ENCODE measurements at places on chromosomes 6 and 20.
A peak's percentile ranks its signal among the peaks of the same experiment; 100 is the strongest.

DNA sequence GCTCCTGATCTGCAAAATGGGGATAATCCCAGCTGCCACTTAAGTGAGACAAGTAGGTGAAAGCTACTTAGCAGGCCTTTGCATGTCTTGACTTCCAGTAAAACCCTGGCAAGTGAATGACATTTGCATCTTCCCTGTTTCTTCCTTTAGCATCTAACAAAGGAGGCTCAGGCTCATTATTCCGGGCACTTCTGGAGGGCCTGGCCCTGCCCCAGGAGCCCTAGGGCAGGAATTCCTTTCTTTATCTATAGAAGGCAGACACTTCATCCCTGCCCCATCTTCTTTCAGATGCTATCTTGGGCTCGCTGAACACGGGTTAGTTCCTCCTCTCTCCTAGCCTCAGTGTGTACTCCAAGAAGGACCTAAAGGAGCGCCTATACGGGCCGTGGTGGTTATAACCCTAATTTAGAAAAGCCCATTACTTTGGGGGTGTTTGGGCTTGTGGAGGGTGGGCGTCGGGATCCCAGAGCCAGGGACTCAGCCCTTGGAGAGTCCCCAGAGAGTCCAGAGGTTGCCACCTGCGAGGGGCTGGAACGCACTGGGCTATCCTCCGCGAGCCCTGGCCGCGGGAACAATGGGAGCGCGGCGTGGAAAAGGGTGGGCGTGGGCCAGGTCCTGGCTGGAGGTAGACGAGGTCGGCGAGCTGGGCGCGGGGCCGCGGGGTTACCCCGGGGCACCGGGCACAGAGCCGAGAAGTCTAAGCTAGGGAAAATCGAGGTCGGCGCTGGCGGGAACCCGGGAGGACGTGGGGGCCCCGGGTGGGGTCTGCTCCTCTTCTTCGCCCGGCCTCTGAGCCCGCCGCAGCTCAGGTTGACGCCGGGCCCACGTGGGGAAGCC, 62.8 kb upstream of the EPB41L1 start:
- no peak for DNase-seq

DNA sequence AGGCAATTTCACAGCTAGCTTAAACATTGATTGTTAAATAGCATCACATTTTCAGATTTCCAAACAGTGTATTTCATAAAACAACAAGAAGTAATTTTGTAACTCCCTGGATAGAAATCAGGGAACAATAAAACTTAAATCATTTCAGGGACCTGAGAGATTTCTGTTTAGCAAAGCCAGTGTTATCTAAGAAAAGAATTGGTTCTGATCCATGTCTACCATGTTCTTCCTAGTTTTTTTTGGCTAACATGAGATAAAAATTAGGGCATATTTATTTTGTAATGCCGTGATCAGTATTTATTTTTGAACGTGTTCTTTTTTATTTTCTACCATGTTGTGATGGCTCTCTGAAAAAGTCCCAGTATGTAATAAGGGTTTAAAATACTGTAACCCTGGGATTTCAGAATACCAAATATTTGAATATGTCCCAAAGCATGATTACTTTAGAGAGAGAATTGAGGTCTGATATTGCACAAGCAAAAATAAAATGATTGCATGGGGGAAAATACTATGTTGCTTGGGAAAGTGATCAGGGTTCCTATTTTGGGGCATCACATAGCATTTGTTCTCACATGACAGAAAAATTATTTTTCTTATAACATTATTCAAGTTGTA, 188.7 kb upstream of the CEP162 start:
- no peak for DNase-seq

DNA sequence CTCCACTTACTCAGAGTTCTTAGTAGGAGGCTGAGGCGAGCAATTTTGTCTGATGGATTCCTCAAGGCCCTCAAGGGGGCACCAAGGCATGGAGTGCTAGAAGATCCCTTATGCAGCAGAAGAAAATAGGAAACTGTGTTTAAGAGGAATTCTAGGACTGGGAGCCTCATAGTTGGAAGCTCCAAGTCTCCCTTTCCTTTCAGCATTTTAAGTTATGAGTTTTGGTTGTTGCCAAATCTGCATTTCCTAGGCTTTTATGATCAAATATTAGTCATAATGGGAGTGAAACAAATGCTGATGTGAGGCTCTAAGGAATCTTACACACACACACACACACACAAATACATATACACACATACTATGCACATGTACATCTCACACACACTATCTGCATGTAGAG, 714.0 kb downstream of the UTRN start:
- no peak for DNase-seq

DNA sequence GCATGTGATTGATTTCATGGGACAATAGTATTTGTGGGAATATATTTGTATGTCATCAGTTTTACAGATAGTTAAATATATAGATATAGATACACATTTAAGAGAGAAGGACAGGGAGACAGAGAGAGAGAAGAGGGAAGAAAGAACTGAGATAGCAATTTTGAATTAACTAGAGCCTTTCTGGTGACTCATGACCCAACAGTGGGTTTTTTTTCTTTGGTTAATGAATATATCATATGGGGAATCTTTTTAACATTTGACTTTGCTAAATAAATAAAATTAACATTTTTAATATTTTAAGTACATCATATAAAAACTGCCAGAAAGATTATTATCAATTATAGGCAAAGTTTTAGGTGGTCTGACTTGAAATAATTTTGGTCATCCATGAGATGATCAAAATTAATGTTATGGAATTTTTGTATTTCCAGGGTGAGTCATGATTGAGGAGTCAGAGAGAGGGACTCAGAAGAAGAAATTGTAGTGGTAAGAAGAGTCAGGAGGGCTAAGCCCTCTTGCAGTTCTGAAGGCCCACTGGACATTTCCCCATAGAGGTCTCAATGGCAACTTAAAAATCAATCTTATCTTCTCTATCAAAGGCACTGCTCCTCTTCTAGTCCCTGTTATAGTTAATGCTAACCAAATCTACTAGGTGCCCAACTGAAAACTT, 508.1 kb upstream of the MAP3K7 start:
- no peak for DNase-seq

GRCh38 chr20:29756664-29757063, 1500.8 kb upstream of the DEFB115 start:
- no peak for DNase-seq

DNA sequence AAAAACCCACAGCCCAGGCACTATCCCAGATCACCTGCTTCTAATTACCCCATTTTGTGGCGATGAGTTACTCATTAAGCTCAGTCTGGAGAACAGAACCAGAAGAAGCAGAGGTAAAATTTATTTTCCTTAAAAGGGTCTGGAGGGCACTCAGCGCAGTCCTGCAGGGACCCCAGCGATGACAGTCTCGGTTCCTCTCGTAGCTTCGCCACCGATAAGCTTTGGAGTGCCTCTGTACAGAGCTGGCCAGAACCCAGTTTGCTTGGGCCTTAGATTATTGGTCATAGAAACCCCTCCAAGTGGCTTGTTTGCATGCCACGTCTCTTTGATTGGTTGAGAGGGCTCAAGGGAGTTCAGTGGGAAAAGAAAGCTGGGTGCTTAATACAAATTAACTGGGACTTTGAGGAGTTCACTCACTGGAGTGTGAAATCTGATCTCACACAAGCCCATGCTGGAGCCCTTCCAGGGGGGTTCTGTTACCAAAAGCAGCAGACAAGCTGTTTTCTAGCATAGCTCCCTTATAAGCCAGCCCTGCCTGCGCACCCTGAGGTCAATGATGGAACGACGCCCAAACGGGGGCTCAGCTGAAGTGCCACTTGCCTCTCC, 158.5 kb upstream of the ARID1B start:
- DNase-seq = peak; percentile 80

DNA sequence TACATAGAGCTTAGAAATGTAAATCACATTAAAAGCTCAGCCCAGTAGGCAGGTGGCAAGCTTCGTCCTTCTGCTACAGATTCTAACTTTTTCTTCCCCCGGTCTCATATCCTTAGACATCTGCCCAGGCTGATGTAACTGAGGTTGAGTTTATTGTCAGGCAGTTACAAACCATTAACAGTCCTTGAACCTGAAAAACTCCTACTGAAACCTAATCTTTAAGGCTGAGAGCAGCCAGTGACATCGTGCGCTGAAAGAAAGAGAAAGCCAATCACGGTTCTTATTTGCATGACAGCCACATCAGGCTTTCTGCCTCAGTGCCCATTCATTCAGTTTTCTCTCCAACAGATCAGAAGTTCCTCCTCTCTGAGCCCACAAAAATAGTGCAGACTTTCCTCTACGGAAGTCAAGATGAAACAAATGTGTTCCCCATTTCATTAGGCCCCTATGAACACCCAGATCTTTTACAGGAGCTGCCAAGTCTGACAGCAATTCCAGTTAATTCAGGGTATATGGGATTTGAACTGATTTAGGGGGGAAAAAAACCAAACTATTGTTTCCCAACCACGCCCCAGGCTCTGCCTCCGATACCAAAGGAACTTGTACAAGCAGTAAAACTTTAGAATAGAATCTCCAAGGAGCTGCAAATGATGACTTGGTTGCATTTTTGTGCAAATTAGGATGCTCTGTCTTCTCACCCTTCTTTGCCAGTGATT, at the start of gene NHSL1:
Gene NHSL1, minus strand, starts transcription at position 192 of the 716 bp plus-strand sequence. CDS start 204 bp downstream, outside the sequence.
- DNase-seq = no peak

GRCh38 chr6:108752733-108753590, 95.3 kb upstream of the ARMC2 start:
- DNase-seq = peak; percentile 51

DNA sequence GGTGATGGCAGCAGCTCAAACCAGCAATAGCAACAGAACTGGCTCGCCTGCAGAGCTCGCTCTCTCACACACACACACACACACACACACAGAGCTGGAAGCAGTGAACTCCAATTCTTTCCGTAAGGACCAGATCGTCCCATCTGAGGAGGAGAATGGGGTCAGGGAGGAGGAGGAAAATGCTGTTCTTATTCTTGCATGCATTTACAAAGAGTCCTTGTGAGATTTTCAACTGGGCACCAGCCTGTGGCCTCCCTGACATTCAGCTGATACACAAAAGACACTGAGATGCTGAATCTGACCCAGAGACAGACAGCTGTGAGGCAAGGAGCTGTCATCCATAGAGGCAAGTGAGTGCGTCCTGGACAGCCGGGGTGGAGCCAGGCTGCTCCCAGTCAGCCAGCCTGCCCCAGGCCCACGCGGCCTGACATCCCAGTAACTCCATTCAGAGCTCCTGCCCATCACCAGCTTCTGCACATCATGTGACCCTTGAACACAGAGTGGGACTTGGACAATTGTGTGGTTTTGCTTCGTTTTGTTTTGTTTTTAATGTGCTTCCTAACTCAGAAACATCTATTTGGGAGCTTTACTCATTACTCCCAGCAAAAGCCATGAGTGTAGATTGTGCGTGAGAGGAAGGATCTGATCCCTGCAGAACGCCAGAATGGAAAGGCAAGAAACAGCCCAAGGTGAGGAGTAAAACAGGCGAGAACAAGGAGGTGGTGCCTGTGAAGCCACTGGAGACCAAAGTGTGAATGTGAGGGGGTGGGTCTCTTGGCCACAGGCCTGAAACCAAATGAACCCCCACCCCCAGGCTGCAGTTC, 2.1 kb downstream of the SERPINB9 start:
- DNase-seq = no peak

DNA sequence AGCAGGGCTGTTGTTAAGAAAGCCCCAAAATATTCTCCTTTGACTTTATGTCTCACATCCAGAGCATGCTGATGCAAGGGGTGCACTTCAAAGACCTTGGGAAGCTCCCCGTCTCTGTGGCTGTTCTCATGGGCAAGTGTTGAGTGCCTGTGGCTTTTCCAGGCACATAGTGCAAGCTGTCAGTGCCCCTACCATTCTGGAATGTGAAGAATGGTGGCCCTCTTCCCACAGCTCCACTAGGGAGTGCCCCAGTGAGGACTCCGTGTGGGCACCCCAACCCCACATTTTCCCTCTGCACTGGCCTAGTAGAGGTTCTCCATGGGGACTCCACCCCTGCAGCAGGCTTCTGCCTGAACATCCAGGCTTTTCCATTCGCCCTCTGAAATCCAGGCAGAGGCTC, 673.7 kb downstream of the HTR1B start:
- no peak for DNase-seq

GRCh38 chr6:131910956-131911355, 40.2 kb downstream of the CCN2 start:
- no peak for DNase-seq

GRCh38 chr6:131694832-131695426, 6.3 kb downstream of the OR2A4 start:
- DNase-seq = no peak

DNA sequence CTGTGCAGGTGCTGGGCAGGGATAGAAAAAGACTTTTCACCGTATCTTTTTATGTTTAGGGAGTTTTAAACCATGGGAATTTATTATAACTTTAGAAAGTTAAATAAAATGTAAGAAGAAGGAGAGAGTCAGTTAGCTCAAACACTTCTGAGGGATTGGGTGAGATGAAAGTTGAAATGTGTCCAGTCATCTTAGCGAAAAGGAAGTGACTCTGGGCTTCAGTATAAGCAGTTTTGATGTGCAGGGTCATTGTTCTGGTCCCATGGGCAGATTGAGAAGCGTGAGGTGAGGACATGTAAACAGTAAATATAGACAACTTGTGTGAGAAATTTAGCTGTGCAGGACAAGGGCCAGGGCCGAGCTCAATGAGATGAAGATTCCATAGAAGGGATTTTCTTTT, 66.9 kb downstream of the TOX2 start:
- DNase-seq = no peak

DNA sequence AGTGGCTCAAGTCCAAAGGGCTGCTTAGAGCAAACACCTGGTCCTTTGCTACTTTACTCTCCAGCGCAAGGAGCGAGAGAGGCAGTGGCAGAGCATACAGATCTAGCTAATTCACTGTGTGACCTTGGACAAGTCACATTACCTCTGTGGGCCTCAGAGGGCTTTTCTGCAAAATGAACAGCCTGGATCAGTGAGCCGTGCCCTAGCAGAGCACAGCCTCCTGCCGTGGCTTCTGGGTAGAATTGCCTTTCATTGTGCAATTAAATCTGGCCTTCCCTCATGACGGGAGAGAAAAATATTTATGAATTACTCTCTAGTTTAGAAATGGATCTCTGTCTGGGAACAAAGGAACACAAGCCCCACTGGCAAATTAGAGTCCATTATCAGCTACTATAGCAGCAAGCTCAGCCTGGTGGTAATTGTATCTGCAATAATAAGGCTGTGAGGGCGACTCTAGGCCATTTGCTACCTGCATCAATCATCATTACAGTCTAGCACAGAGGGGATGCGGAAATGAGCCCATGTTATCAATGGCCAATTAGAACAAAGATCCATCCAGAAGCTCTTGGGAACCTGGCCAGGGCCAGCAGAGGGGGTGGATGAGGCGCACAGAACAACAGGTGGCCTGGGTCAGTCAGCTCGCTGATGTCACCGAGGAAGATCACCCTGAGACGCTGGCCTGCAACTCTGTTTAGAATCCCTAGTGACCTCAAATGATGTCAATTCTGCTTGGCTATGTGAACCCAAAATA, 114.2 kb upstream of the LY86 start:
- no peak for DNase-seq

- DNase-seq = no peak
Observed at GRCh38 chr6:34717466-34717865, 20.9 kb upstream of the ILRUN start.

- DNase-seq = no peak
Observed at GRCh38 chr20:17936761-17937732, 31.5 kb downstream of the SNX5 start.

- DNase-seq = no peak
Observed at GRCh38 chr6:96212066-96212465, 196.3 kb downstream of the FUT9 start.

GRCh38 chr20:39016041-39016440, 53.9 kb downstream of the DHX35 start:
- no peak for DNase-seq

GRCh38 chr6:16089232-16090062, 39.4 kb upstream of the MYLIP start:
- DNase-seq = no peak

- no peak for DNase-seq
Observed at GRCh38 chr6:10421921-10422736, 7.3 kb upstream of the TFAP2A start.

GRCh38 chr6:84908304-84908904, 144.0 kb upstream of the TBX18 start:
- no peak for DNase-seq

Data from NCI-H1694 (cell line).